ENCODE measurements at places on chromosomes 1 and 21.

GRCh38 chr1:61426254-61426653, 298.7 kb downstream of the TM2D1 start:
- no peak for DNase-seq

DNA sequence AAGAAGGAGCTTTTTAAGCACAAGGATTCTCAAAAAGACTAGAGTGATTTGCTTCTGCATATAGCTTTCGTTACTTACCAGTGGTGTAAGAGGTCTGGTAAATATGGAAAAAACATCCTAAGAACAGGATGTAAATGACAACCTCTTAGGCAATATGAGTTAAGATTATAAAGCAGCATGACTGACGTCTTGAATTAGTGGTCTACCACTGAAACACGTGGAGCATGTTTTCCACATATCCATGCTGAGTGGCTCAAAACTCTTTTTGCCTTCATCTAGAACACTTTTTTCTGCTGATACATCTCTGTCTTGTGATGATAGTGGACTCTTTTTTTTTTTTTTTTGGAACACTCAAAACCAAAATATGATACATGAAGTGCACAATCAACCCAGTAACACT, 44.6 kb downstream of the RCAN1 start:
- DNase-seq = no peak

- DNase-seq = no peak
Observed at GRCh38 chr1:36115200-36115669, 9.8 kb downstream of the COL8A2 start.

DNA sequence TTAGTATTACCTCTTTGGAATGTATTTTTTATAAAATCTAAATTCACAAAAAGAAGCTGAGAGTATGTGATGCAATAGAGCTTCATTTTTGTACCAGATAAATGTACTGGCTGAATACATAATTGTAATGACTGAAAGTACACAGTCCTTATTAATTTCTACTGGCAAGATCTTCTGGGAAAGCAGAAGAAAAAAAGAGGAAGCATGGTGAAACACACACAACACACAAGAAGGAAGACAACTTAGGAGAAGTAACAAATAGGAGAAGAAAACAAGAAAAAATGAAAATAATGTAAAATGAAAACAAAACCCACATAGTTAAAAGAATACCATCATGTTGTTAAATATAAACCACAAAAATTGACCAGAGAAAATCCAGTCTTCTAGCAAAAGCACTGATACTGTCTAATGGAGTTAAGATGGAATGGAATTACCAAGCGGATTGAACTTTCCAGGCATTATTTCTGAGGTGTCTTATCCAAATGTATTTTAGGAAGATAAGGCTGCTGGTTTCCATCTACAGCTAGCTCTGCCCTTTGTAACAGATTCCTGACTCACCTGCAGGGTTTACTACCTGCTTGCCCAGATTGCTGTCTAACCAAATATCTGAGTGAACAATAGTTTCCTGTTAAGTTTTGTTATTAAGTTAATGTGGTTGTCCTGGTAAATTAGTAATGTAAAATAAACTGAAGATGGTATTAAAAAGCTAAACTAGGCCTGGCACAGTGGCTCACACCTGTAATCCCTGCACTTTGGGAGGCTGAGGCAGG, 4.5 kb upstream of the COP1 start:
- DNase-seq = no peak

- no peak for DNase-seq
Observed at GRCh38 chr1:3586986-3587759, 24.1 kb downstream of the MEGF6 start.

- no peak for DNase-seq
Observed at GRCh38 chr1:233289676-233290075, 5.8 kb downstream of the PCNX2 start.

DNA sequence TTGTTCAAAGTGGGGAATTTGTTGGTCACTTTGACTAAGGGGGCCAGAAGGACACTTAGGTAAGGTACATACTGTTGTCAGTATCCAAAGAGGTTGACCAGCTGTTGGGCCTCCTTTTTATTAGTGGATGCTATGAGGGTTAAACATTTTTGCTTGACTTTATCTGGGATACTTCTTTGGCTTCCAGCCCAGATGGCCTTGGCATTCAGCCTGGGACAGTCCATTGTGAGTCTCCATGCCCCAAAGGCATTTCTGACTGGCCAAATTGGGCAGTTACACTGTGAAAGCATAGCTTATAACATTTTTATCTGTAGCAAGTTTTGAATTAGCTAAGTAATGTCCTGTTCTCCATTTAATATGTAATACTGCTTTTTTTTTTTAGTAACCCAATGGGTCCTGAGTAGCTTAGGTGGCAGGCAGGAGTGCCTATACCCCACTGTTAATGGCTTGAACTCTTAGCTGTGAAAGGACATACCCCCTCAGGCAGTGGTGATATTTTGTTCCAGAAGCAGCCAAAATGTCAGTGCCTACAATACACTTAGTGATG, 35.4 kb upstream of the CD1D start:
- DNase-seq = no peak

- no peak for DNase-seq
Observed at GRCh38 chr21:26469789-26470188, 103.3 kb downstream of the CYYR1 start.

- no peak for DNase-seq
Observed at GRCh38 chr1:204996981-204997380, 46.0 kb upstream of the CNTN2 start.

All from activated CD4-positive, alpha-beta T cell treated with anti-CD3 and anti-CD28 coated beads, Interleukin-10, Interleukin-2, amounts not matched to agents 100 ng/mL and 50 ng/mL, durations not matched to agents 16 hours and 8 hours (primary cell).